NCI-H526 (cell line): ENCODE measurements at places on chromosomes 4 and X.
A peak's percentile ranks its signal among the peaks of the same experiment; 100 is the strongest.

- DNase-seq, result peak; percentile 60
Measured at GRCh38 chrX:119753639-119754257, 4.6 kb upstream of the SOWAHD start.

- peak; percentile 4 for DNase-seq
Measured at GRCh38 chrX:129115104-129115503, 408.2 kb downstream of the SMARCA1 start.

GRCh38 chr4:159150821-159151390 is 48.0 kb downstream of the RAPGEF2 start:
- no peak for DNase-seq

- DNase-seq, result no peak
Measured at GRCh38 chrX:17964871-17965270, 103.8 kb upstream of the RAI2 start.

DNA sequence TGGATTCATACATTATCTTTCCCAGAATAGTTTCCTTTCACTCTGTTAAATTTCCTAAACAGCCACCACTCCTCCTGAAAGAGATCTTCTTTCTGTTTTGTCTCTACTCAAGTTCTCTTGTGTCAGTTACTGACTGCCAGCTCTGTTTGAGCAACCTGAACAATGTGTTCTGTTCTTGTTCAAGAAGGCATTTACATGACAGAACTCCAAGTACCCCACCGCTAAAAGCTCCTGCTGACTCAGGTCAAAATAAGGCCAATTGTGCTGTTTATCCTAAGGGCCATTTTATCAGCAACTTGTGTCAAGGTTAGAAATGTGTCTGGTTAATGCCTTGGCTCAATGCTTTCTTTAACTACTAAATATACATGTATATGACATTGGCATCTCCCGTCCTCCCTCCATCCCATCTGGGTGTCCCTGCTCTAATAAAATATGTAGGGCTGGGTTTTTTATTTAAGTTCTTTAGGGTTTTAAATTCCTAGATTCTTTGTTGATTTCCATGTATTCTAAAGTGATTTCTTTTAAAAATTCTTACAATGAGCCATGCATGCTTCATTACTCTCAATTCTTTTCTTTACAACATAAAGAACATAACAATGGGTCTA is 144.3 kb upstream of the PAQR3 start:
- DNase-seq, result no peak

DNA sequence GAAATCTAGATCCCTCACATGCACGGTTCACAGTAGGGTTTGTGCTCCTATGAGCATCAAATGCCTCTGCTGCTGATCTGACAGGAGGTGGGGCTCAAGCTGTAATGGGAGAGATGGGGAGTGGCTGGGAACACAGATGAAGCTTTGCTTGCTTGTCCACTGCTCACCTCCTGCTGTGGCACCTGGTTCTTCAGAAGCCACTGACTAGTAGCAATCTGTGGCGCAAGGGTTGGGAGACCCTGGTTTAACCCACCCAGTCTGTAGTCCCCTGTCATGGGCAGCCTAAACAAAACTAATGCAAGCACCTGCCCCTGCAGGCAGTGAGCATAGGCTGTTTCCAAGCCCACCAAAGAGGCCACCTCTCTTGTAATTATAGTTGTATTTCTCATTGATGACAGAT is 116.6 kb downstream of the SHOX start:
- no peak for DNase-seq

- no peak for DNase-seq
Measured at GRCh38 chr4:25790024-25790423, 72.8 kb downstream of the SEL1L3 start.

- no peak for DNase-seq
Measured at GRCh38 chr4:41452484-41453225, 85.3 kb upstream of the LIMCH1 start.

DNA sequence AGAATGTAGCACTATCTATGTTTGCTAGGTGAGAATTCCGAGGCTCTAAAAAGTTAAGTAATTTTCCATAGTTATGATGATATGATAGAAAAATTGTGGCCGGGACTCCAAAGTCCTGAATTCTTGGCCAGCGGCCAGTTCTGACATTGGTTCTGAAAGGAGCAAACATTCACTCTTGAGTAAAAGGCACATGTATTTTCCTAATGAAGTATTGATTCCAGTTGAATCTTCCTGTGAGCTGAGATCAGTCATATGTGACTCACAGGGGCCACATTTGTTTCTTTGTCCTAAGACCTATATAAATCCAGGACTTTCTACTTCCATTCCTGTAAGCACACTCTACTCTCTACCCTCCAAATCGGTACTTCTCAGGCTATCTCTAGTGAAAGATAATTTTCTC is 349.9 kb downstream of the BMPR1B start:
- no peak for DNase-seq

DNA sequence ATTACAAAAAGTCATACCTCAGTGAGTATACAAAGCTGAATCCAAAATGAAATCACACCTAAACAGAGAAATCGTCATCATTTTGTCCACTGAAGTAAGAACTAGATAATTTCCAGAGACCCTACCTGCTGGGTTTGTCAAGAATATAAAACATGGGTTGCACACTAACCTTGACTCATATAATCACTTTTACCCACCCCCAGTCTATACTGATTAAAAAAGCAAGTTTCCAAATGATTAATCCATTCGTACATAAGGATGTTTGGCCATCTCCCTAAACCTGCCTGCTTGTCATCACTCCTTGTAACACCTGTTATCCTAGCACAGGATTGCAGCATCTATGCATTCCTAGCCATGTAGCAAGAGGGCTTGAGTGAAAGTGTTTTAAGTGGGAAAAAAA is 4.7 kb downstream of the RAP2C start:
- DNase-seq, result no peak

DNA sequence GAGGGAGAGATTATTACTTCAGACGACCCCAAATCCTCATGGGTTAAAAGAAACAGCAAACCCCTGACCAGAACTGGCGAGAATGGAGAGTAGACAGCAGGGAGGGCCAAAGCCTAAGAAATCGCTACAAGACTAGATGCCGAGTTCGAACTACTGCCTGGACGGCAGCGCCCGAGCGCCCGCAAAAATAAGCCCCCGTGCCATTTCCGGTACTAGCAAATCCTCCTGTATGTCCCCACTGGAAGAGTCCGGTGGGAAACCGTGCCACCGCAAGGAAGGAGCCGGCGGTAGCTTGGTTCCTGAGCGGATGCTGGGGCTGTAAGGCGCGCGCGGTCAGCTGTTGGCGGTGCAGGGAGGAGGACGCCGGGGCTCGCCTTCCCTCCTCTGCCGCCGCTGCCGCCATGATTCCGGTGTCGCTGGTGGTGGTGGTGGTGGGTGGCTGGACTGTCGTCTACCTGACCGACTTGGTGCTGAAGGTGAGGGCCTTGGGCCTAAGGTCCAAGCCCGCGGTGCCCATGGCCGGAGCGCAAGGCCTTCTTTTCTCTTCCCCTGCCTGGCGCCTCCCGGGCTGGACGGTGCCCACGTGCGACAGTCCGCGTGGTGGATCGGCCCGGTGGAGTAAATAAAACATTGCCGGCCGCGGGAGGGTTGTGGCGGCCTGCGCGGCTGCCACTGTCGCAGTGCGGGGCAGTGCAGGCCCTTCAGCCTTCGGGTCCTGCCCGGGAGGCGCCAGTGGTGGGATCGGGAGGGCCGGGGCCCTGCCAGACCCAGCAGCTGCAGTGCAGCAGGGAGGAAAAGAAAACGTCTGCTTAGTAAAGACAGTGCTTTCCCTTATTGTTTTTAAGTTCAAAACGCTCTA is at the start of gene MBTPS2:
Gene MBTPS2 (plus strand): TSS at position 284 of the 859 bp plus-strand sequence. CDS start 118 bp downstream, at position 402.
- peak; percentile 95 for DNase-seq

- DNase-seq, result no peak
Measured at GRCh38 chr4:11507920-11508319, 79.2 kb upstream of the HS3ST1 start.

GRCh38 chrX:153509592-153509991 is 7.8 kb upstream of the ATP2B3 start:
- no peak for DNase-seq

GRCh38 chr4:120130786-120131185 is 64.1 kb upstream of the MAD2L1 start:
- DNase-seq, result no peak

- no peak for DNase-seq
Measured at GRCh38 chr4:106337916-106338315, 21.6 kb downstream of the AIMP1 start.

- DNase-seq, result no peak
Measured at GRCh38 chr4:8559524-8560264, 20.5 kb upstream of the GPR78 start.
